LHCN-M2 (cell line): ENCODE measurements at places on chromosomes 5 and 9.

GRCh38 chr5:141877356-141878185 is 639 bp downstream of the PCDH1 start:
- DNase-seq: no peak

DNA sequence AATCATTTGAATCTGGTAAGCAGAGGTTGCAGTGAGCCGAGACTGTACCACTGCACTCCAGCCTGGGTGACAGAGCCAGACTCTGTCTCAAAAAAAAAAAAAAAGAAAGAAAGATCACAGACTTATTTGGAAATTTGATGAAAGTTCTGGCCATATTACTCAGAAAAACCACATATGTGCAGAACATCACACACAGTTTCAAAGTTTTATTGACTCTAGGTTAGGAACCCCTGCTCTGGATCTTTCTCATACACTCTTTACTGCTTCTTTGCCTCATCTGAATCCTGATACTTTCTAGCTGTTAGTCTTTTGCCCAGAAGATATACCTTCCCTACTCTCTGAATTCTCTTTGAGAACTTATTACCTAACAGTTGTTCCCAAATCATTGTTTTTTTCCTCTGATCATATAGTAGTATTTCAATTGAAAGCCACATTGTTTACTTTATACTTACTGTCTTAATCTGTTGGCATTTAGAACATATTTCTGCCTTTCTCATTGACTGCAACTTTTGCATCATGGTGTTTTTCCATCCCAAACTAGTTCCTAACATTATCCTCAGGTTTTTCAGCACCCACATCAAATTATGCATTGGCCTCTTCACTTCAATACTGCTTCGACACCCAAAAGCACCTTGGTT is 68.7 kb downstream of the LNPEP start:
- DNase-seq: peak; percentile 39

- DNase-seq: peak; percentile 89
Observed at GRCh38 chr9:106962615-106963363, 99.8 kb downstream of the ZNF462 start.

DNA sequence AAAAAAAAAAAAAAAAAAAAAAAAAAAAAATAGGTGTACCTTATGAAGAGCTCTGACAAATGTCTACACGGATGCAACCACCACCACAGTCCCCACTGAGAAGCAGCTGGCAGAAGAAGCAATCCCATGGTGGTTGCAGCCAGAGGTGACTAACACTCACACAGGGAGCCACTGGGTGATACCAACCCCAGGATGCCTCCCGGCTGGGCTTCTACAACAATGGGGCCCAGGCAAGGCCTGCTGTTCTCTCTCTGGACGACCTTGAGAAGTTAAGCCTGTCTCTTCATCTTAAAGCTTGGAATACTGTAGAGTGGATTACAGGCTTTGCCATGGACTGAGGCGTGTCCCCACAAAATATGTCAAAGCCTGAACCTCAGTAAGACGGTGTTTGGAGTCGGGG is 104.1 kb downstream of the ROR2 start:
- DNase-seq: no peak

- peak; percentile 62 for DNase-seq
Observed at GRCh38 chr5:142474431-142475094, 149.7 kb upstream of the SPRY4 start.

GRCh38 chr5:135887881-135888614 is 7.6 kb downstream of the IL9 start:
- peak; percentile 20 for DNase-seq
